ENCODE measurements at places on chromosomes 3 and 15.
A peak's percentile ranks its signal among the peaks of the same experiment; 100 is the strongest.

- DNase-seq, result no peak
These were observed 71.3 kb downstream of the MBNL1 start for GRCh38 chr3:152339881-152340505.

DNA sequence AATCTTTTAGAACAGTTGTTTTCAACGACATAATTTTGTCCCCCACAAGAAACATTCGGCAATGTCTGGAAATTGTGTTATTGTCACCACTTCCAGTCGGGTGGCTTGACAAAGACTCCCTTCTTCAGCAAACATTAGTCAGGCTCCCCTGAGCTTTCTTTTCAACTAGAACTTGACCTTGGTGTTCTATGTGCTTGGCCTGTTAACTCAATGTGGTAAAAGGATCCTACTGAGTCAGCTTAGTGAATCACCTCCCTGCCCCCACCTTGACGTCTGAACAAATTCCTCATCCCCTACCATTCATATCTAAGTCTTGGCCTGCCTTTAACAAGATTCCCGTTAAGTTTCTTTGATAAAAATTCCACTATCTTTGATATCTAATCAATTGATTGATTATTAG is 465.0 kb upstream of the ROBO1 start:
- no peak for DNase-seq

DNA sequence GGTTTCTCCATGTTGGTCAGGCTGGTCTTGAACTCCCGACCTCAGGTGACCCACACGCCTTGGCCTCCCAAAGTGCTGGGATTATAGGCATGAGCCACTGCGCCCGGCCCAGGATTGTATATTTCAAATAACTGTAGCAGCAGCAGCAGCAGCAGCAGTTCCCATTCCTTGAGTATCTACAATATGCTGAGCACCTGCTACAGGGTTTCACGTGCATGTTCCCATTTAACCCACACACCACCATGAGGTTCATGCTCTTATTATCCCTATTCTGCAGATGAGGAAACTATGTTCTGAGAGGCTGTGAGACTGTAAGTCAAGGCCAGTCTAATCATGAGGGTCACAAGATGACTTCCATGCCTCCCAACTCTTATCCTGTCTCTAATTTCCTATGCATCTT is 30.9 kb upstream of the FOXP1 start:
- no peak for DNase-seq

DNA sequence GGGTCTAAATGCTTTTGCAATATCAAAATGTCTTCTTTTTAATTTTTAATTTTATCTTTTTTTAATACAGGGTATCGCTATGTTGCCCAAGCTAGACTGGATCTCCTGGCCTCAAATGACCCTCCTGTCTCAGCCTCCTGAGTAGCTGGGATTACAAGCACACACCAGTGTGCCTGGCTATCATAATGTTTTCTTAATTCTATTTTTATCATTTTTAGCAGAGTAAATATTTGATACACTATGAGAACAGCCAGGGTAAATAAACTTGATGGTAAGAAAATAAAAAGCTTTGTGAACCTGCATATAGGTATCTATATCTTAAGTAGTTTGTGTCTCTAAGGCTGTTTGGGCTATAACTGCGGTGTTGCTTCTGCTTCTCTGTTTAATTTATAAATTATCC is 60.4 kb downstream of the IL12A start:
- DNase-seq, result no peak

DNA sequence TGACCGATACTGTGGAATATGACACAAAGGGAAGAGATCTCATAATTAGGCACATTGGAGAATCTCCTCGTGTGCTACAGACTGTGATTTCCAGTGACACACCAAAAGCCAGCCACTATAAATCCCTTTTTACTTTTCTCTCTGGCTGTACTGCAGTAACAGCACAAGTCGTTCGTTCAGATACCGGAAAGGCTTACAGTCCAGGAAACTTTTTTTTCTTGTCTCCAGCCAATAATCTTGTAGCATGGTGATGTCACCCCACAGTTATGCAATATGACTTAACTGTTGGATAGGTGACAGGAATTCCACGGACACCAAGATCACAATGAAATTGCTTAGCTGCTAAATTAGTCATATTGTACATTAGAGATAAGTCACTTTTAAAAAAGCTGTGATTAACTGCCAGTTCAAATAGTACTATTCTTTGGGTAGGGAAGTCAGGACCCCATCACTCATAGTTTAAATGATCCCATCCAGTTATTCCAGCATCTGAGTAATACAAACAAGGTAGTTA is 36.3 kb upstream of the TSC22D2 start:
- no peak for DNase-seq

DNA sequence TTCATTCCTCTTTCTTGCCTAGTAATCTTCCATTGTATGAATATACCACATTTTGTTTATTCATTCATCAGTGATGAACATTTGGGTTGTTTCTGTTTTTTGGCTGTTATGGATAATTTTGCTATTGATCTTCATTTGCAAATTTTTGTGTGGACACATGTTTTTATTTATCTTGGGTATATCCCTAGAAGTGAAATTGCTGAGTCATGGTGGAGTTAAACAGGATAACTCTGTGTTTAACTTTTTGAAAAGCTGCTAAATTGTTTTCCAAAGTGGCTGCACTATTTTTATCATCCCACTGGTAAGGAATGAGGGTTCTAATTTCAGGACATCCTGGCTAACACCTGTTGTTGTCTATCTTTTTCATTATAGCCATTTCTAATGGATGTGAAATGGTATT is 74.6 kb upstream of the ARL6 start:
- no peak for DNase-seq

DNA sequence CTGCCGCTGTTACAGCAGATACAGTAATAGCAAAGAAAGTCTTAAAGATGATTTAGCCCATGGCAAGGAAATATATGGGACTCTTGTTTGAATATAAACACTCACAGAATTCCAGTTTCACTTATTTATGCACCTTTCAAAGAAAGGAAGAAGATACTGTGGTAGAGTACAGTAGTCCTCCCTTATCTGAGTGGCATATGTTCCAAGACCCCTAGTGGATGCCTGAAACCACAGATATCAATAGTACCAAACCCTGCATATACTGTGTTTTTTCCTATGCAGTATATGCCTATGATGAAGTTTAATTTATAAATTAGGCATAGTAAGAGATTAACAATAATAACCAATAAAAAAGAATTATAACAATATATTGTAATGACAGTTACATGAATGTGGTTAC is 8.2 kb downstream of the MAP2K1 start:
- no peak for DNase-seq

GRCh38 chr3:146072824-146073223 is 88.2 kb downstream of the PLOD2 start:
- DNase-seq, result no peak

- no peak for DNase-seq
These were observed 35.5 kb downstream of the BNC1 start for GRCh38 chr15:83249030-83249343.

DNA sequence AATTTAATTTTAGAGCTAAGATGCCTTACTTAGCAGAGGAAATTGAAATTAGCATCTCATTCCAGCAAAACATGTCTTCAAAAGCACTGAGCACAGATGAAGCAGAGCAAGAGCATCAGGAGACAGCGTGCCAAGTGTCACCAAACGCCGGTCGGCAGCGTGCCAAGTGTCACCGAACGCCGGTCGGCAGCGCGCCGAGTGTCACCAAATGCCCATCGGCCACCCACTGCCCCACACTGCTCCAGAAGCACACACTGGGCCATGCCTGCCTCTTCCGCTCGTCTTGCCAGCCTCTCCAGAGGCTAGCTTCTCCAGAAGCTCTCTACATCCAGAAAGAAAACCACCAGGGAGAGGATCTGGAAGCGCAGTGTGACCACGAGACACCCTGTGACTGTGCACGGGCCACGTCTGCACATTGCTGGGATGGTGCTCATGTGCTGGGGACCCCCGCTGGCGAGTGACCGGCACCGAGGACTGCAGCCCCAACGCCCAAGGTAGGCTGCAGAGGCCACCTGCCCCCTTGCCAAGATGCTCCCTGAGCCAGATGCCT is 37.8 kb downstream of the CYFIP1 start:
- no peak for DNase-seq

DNA sequence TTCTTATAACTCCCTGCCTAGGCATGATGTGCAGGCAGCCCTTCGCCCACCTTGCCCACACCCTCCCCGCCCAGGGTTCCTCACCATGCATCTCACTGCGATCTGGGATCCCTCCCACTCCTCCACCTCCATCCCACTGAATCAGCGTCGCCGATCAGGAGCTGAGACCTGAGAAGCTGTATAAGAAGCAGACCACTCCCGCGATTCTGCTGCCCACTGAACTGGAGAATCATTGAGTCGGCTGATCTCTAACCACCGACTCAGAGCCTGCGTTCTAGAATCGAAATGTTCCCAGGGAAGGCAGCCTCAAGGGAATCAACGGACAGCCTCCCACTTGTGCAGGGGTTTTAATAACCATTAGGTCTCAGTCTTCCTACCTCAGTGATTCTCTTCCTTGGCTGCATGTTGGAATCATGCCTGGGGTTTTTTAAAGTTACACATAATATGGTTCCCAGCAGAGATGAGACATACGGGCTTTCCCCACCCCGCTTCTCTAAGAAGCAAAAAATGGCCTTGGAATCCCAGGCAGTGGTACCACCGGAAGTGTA is 60.2 kb downstream of the TMEM44 start:
- no peak for DNase-seq

DNA sequence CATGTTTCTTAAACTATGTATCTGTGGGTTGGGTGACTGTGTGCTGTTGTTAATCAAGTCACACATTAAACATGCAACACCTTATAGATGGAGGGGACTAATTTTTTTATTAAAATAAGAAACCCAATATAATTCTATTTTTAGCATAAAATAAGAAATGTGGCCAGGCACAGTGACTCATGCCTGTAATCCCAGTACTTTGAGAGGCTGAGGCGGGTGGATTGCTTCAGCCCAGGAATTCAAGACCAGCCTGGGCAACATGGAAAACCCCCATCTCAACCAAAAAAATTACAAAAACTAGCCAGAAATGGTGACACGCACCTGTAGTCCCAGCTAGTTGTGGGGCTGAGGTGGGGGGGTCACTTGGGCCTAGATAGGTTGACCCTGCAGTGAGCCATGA is 1021.0 kb downstream of the EPHA3 start:
- DNase-seq, result no peak

- DNase-seq, result no peak
These were observed 37.1 kb downstream of the RAB11A start for GRCh38 chr15:65906396-65906795.

DNA sequence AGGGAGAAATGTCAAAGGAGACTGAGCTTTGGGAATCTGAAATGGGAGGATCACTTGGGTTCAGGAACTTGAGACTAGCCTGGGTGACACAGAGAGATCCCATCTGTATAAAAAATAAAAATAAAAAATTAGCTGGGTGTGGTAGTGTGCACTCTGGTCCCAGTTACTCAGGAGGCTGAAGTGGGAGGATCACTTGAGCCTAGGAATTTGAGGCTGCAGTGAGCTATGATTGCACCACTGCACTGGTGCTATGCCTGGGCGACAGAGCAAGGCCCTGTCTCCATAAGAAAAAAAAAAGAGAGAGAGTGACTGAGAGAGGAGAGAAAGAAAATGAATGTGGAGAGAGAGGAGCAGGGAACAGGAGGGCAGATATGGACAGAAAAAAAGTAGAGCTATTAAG is 72.8 kb downstream of the SENP2 start:
- DNase-seq, result no peak

DNA sequence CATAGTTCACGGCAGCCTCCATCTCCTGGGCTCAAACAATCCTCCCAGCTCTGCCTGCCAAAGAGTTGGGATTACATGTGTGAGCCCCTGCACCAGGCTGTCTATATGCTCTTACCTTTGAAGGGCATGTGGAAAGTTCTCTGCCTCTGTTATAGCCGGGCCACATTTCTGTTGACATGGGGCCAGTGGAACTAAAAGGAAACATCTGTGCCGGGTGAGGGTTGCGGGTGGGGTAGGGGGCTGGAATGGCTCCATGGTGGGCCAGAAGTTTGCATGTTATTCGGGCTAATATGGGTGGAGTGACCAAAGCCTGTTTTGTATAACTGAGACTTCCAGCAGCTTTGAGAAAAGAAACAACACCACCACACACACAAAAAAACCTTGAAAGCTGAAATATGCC is 8.3 kb upstream of the CLEC3B start:
- DNase-seq, result no peak

DNA sequence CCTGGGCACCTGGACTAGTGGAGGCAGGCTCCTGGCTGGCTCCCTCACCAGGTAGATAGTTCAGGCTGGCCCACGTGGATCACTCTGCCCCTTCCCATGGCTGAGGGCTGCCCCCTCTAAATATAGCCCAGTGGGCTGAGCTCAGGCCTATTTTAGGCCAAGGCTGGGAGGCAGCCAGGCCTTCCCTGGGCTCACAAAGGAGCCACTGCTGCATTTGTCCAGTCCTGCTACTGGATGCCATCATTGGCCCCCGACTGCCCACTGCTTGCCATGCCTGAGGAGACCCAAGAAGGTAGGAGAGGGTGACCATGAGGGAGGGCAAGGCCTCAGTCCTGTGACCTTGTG is at the start of gene LSMEM2:
Gene LSMEM2, plus strand, starts transcription at position 208 of the 345 bp plus-strand sequence. Its CDS starts 27 bp downstream, at position 235.
- no peak for DNase-seq

- no peak for DNase-seq
These were observed 26.7 kb downstream of the PIAS1 start for GRCh38 chr15:68080783-68081182.

GRCh38 chr15:71730277-71731144 is 79.8 kb upstream of the NR2E3 start:
- DNase-seq, result peak; percentile 31

DNA sequence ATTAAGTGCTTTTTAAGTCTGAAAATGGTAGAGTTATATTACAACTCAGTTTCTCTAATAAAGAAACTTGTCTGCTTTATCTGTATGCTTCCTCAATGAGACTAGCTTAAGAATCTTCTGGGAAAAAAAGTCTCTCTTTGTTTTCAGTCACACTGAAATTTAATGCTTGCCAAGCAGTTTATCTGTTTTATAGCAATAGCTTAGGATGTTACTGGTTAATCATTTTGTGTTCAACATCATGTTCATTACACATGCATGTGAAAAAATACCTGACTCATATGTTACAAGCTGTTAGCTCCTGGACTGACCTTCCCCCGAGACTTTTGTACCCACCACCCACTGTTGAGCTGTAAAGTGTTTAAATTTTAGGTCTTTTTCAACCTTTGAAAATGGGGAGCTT is 706.2 kb upstream of the CBLB start:
- no peak for DNase-seq

- no peak for DNase-seq
These were observed 48.6 kb downstream of the GAP43 start for GRCh38 chr3:115671761-115672455.

GRCh38 chr3:134242649-134243617 is 7.7 kb downstream of the RYK start:
- DNase-seq, result no peak

GRCh38 chr3:120203016-120203415 is 82.0 kb downstream of the GPR156 start:
- no peak for DNase-seq

GRCh38 chr3:30640851-30641250 is 34.5 kb downstream of the TGFBR2 start:
- no peak for DNase-seq

DNA sequence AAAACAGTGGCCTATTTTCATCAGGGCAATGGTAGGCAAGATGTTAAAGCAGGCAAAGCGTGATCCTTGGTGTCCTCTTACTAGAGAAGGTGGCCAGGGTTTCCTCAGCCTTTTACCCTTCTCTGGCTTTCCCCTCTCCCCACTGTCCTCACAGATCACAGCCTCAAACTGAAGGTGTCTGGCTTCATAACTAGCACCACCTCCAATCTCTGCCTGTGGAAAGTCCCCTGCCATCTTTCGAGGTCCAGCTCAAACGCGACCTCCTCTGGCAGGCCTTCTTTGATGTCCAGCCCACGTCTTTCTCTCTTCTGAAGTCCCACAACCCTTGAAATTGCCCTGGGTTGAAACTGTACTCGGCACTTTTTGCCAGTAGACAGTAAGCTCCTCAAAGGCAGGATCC is 35.9 kb downstream of the CYP19A1 start:
- no peak for DNase-seq
